A673 (cell line): ENCODE measurements at places on chromosomes 1 and 21.

- no peak for DNase-seq
- H3K4me3 ChIP-seq: no peak overlapping the region
- no peaks in the 10 kb centered on the region for H3K36me3 ChIP-seq
- H3K27ac ChIP-seq: no peak overlapping the region
- H3K4me1 ChIP-seq: no peaks in the 10 kb centered on the region
Observed at GRCh38 chr1:208409176-208409575, 165.0 kb upstream of the PLXNA2 start.

DNA sequence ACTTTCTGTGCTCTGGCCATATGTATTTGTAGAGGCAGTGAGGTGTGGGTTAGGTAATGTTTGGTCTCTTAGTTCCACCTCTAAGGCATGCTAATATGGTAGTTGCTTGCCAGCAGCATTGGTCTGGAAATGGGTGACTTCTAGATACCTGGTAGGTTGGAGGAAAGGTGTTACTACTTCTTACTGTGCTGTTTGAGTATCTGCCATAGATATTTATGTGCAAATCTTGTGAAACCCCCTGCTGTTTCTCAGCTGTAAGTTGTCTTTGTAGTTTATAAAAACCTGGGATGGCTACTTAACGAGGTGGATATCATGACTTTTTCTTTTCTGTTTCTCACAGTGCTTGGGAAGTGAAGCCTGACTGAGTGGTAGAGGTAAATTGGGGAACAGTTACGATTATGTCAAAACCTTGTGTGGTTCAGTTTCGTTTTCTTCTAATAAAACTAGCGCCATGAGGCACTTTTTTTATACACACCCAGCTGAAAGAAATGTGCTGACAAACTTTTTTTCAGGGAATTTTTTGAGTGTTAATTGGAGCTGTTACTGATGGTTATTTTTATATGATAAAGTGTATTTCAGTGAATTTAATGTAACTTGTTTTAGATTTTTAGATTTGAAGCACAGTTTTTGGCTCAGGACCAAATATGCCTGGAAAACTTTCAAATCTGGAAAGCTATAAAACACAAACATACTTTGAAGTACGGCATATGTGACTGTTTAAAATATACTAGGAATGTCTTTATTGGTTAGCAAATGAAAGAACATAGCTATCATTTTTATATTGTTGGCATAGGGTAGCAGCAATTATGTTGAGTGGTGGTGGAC is 42.1 kb downstream of the CAMSAP2 start:
- peaks cover 11% of the 10 kb centered on the region for H3K4me1 ChIP-seq
- H3K36me3 ChIP-seq: peaks cover 11% of the 10 kb centered on the region
- H3K27ac ChIP-seq: no peak overlapping the region

GRCh38 chr1:197775282-197776262 is at the start of gene DENND1B:
Gene DENND1B, minus strand, starts transcription at chr1:197775480. Its CDS starts 325 bp downstream, at chr1:197775155.
- H3K27me3 ChIP-seq: no peaks in the 10 kb centered on the region
- peaks cover 10% of the 10 kb centered on the region for H3K4me1 ChIP-seq
- H3K4me3 ChIP-seq: peak within 1 kb of the TSS; percentile 50
- peak; percentile 44 for DNase-seq
- H3K36me3 ChIP-seq: no peaks in the 10 kb centered on the region

DNA sequence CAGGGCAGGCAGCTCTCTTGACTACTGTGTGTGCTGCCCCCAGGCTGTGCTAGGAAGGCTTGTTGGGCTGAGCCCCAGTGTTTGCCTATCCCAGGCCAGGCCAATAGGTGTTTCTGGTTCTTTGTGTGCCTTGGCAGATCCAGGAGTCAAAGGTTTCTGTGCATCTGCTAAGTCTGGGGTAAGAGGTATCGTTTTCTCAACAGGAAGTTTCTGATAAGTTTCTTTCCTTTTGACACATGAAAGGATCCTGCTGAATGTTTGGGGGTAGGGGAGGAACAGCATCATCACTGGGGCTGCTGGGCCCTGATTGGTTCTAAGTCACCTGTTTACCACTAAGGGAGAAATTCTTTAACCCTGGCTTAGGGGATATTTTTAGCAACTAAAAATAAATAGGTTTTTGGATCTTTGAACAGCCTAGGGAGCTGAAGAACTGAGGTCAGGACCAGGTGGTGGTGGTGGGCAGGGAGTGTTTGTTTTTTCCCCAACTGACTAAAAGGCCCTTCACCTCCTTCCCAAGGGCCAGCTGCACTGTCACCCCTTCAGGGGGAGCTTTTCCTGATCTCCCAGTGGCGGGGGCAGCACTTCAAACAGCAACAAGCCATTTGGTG is 85.1 kb downstream of the KCNN3 start:
- no peaks in the 10 kb centered on the region for H3K27me3 ChIP-seq
- no peak overlapping the region for H3K4me3 ChIP-seq
- H3K36me3 ChIP-seq: no peaks in the 10 kb centered on the region
- no peak for DNase-seq
